Activated CD4-positive, alpha-beta T cell treated with anti-CD3 and anti-CD28 coated beads, Interleukin-2, amount 10 ng/mL, durations not matched to agents 7 days and 5 days (primary cell): ENCODE measurements at places on chromosomes 11 and 22. TPM values are rescaled to one million over a fixed set of nuclear protein-coding genes. Genes with fewer than 3 reads are reported as not detected.

Gene TM7SF2
- total RNA-seq: 27.7 TPM

Gene CSNK2A3
- total RNA-seq: 0.56 TPM

Gene CNTF
- total RNA-seq: 2.9 TPM

Gene PPP2R5B
- 12.0 TPM for total RNA-seq

Gene DSCAML1
- 0.02 TPM for total RNA-seq

Gene SERPING1
- not detected for total RNA-seq

Gene POU2AF1
- 1.6 TPM for total RNA-seq

Gene LSP1
- 687 TPM for total RNA-seq

Gene TMEM45B
- total RNA-seq: 0.94 TPM

Gene DEUP1
- not detected for total RNA-seq

Gene CABP2
- not detected for total RNA-seq

Gene MRGPRX4
- total RNA-seq: not detected

Gene GAB4
- not detected for total RNA-seq

GRCh38 chr11:57904376-57904775 lies 119.3 kb upstream of the OR9Q1 start:
- H3K36me3 ChIP-seq: no peaks in the 10 kb centered on the region
- no peaks in the 10 kb centered on the region for H3K4me1 ChIP-seq
- no peak for DNase-seq
- H3K27ac ChIP-seq: no peak overlapping the region

DNA sequence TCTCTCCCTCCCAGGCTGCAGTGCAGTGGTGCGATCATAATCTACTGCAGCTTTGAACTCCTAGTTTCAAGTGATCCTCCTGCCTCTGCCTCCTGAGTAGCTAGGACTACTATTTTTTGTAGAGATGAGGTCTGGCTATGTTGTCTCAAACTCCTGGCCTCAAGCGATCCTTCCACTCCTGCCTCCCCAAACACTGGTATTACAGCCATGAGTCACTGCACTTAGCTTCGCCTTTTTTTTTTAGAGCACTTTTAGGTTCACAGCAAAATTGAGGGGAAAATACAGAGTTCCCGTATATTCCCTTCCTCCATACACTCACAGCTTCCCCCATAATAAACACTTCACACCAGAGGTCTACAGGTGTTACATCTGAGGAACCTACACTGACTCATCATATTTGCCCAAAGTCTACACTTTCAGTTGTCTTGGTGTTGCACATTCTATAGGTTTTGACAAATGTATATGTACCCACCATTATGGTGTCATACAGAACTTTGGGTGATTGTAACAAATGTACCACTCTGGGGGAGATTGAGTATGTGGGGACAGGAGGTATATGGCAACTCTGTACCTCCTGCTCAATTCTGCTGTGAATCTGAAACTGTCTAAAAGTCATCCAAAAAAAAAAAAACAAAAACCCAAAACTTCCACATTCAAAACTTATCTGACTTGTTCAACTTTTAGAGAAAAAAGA lies 11.3 kb upstream of the SLC37A4 start:
- H3K27me3 ChIP-seq: no peaks in the 10 kb centered on the region
- peaks cover 4% of the 10 kb centered on the region for H3K4me1 ChIP-seq
- H3K27ac ChIP-seq: peak overlapping the region; percentile 27
- no peak overlapping the region for H3K4me3 ChIP-seq
- H3K36me3 ChIP-seq: peaks cover 22% of the 10 kb centered on the region

DNA sequence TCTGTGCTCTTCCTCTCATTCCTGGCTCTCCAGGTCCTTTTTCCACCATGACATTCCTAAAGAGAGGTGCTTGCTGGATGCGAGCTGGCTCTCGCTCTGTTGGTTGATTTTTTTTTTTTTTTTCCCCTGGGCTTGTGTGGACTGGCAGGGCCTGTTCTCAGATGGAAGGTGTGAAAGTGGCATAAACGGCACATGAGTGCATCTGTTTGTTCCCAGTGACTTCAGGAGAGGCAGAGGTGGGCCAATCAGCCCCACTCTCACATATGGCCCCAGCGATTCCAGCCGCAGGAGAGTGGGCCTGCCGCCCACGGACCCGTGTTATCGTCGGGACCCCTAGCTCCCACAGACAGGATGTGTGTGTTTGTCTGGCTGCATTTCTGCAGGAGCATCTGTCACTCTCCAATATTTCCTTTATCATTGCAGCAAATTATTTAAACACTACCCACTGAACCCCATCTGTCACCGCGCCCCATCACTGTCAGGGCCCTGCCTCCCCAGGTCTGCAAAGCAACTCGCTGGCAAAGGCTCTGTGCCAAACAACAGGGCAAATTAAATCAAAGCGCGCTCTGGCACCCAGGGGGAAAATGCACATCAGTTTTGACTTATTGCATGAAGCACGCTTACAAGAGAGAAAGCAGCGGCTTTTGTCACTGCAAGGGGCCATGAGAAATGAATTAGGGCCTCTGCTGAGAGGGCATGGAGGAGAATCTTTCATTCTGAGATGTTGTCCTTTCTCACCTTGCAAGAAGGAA lies 886.3 kb downstream of the NTM start:
- DNase-seq: no peak
- no peaks in the 10 kb centered on the region for H3K36me3 ChIP-seq
- no peak overlapping the region for H3K4me3 ChIP-seq
- no peaks in the 10 kb centered on the region for H3K27me3 ChIP-seq
- no peaks in the 10 kb centered on the region for H3K4me1 ChIP-seq

DNA sequence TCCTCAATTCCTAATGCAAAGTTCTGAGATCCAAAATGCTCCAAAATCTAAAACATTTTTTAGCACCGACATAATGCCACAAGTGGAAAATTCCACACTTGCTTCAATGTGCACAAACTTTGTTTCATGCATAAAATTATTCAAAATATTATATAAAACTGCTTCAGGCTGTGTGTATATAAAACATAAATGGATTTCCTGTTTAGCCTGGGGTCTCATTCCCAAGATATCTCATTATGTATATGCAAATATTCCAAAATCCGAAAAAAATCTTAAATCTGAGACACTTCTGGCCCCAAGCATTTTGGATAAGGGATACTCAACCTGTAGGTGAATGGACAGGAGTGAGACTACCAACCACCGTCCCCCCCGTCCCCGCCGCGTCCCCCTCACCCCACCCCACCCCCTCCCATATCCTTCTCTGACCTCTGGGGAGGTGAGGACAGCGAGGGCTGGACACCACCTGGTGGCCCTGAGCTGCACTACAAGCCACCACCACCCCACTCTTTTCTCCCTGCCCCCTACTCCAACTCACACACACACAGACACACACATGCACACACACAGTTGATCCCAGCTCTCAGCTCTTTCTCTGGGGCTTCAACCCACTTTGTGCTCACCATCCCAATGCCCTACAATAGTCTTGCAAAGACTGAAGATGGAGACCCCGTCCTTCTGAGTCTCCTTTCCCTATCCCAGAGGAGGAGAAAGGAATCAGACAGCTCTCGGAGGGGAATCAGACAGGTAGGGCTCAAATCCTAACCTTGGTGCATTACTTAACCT lies 101.0 kb downstream of the PDE2A start:
- DNase-seq: no peak
- H3K4me3 ChIP-seq: no peak overlapping the region
- H3K27ac ChIP-seq: no peak overlapping the region
- H3K36me3 ChIP-seq: no peaks in the 10 kb centered on the region
- peaks cover 11% of the 10 kb centered on the region for H3K4me1 ChIP-seq

- H3K4me3 ChIP-seq: no peak overlapping the region
- no peak for DNase-seq
- no peaks in the 10 kb centered on the region for H3K27me3 ChIP-seq
- H3K27ac ChIP-seq: no peak overlapping the region
- peaks cover 22% of the 10 kb centered on the region for H3K4me1 ChIP-seq
Observed at GRCh38 chr11:72786305-72787215, 7.3 kb downstream of the STARD10 start.

- H3K36me3 ChIP-seq: peaks cover 5% of the 10 kb centered on the region
- no peaks in the 10 kb centered on the region for H3K4me1 ChIP-seq
- H3K27ac ChIP-seq: no peak overlapping the region
- no peaks in the 10 kb centered on the region for H3K27me3 ChIP-seq
- DNase-seq: no peak
Observed at GRCh38 chr11:68942095-68942620, 38.5 kb downstream of the IGHMBP2 start.

- H3K4me3 ChIP-seq: no peak overlapping the region
- no peak overlapping the region for H3K27ac ChIP-seq
- no peak for DNase-seq
- peaks cover 2% of the 10 kb centered on the region for H3K27me3 ChIP-seq
- no peaks in the 10 kb centered on the region for H3K4me1 ChIP-seq
- no peaks in the 10 kb centered on the region for H3K36me3 ChIP-seq
Observed at GRCh38 chr11:123145661-123146060, 49.4 kb downstream of the CLMP start.

GRCh38 chr22:36350751-36351594 lies 36.8 kb downstream of the MYH9 start:
- peaks cover 86% of the 10 kb centered on the region for H3K4me1 ChIP-seq
- no peak overlapping the region for H3K4me3 ChIP-seq
- no peak overlapping the region for H3K27ac ChIP-seq
- peaks cover 61% of the 10 kb centered on the region for H3K36me3 ChIP-seq
- no peak for DNase-seq
